H9 (cell line): ENCODE measurements at places on chromosomes 3 and 15.

DNA sequence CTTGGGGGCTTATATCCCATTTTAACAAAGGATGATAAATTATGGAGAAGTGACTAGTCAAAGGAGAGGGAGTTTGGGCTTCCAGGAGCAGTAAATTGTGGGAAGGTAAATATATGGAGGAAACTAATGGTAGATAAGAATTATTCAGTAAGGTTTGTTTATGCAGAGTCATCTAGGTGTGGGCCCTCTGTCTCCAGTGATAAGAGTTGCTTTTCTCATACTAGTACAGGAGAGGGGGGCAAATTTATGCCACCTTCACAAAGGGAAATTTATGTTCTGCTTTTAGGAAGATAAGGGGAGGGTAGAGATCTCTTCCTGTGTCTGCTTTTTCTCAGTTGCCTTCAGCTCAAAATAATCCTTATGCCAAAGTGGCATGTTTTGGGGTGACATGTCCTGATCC, 383.7 kb upstream of the PPP2R3A start:
- DNase-seq = no peak

GRCh38 chr3:46663591-46664135, 29.8 kb downstream of the ALS2CL start:
- DNase-seq = peak; percentile 53

GRCh38 chr3:57206423-57206822, 6.6 kb upstream of the HESX1 start:
- DNase-seq = no peak

GRCh38 chr3:185306847-185307246, 53.0 kb upstream of the EHHADH start:
- DNase-seq = no peak

GRCh38 chr15:31328969-31329639, 2.5 kb downstream of the KLF13 start:
- peak; percentile 68 for DNase-seq

- no peak for DNase-seq
These were observed 134.1 kb downstream of the ARPP21 start for GRCh38 chr3:35773417-35773816.

GRCh38 chr15:95857124-95857757, 473.3 kb upstream of the NR2F2 start:
- no peak for DNase-seq

DNA sequence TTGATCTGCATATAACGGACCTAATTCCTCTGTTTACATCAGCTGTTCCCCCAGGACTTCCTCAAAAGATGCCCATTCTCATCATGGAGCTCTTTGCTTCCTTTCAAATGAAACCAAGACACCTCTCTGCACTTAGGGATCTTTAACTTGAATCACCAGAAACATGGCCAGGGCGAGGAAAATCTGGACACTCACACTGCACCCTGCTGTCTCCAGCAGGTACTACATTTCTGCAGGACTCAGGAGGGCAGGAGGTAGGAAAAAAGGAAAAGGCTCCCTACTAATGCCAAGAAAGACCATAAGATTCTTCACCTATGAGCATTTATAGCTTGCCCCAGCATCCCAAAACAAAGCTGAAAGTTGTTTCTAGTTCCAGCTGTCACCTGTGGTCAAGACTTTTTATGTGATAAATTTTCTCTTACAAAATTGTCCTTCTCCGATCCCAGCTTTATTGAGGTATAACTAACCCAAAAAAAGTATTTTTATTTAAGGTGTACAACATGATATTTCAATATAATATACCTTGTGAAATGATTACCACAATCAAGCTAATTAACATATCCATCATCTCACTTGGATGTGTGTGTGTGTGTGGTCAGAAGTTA, 87.3 kb upstream of the C15orf61 start:
- peak; percentile 56 for DNase-seq

GRCh38 chr3:13003608-13004007, 69.6 kb downstream of the IQSEC1 start:
- no peak for DNase-seq

GRCh38 chr15:41809121-41809520, 18.8 kb upstream of the JMJD7 start:
- DNase-seq = no peak

- no peak for DNase-seq
These were observed 15.1 kb upstream of the XYLB start for GRCh38 chr3:38331257-38332022.

GRCh38 chr15:76098685-76099084, 38.9 kb downstream of the TMEM266 start:
- no peak for DNase-seq

GRCh38 chr3:119649761-119650160, 10.6 kb downstream of the POPDC2 start:
- DNase-seq = no peak

- DNase-seq = no peak
These were observed 17.8 kb upstream of the PLSCR4 start for GRCh38 chr3:146268535-146269219.

GRCh38 chr3:174132006-174132405, 727.1 kb upstream of the NAALADL2 start:
- DNase-seq = no peak

DNA sequence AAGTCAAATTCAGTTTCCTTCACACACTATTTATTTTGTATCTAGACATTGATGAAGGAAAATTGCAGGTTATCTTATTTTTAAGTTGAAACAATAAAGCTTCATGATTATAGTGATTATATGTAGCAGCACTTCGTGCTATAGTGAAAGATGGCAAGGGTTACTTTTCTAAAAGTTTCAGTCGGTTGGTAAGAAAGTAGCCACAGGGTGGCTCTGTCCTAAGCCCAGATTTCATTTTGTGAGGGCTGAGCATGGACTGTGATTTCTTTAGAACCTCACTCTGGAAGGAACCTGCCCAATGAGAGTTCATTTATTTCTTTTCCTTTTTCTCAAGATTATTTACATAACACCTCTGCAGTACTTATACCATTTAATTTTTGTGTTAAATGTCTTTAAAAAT, 66.5 kb downstream of the NME9 start:
- no peak for DNase-seq

- no peak for DNase-seq
These were observed 168.8 kb upstream of the TTC14 start for GRCh38 chr3:180433152-180433551.

DNA sequence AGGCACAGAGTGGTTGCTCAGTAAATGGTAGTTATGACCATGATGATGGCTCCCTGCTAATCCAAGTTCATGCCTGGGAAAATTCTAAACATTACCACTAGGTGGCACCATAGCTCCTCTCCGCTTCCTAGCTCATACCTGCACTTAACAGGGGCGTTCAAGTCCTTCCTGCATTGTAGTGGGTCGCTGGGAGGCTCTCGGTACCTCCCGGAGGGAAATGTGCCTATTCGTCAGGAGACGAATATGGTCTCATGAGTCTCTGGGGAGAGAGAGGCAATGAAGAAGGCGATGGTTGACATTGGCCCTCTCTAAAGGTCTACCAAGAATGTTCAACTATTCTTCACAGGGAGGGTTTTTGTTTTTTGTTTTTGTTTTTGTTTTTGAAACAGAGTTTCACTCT, 10.9 kb downstream of the MESP1 start:
- DNase-seq = peak; percentile 85

GRCh38 chr3:127018306-127018828, 35.5 kb downstream of the PLXNA1 start:
- DNase-seq = no peak

GRCh38 chr15:66943456-66944095, 121.8 kb upstream of the SMAD3 start:
- DNase-seq = no peak

- DNase-seq = peak; percentile 46
These were observed 185.6 kb downstream of the FAM43A start for GRCh38 chr3:194871143-194871863.

GRCh38 chr3:60268123-60268522, 983.1 kb downstream of the FHIT start:
- DNase-seq = no peak
